Activated CD8-positive, alpha-beta memory T cell treated with anti-CD3 and anti-CD28 coated beads for 1 hour (primary cell): ENCODE measurements at places on chromosomes 5 and 9.
A peak's percentile ranks its signal among the peaks of the same experiment; 100 is the strongest.

- DNase-seq, result no peak
Measured at GRCh38 chr5:170565072-170565471, 61.3 kb downstream of the KCNIP1 start.

- no peak for DNase-seq
Measured at GRCh38 chr9:102398205-102398604, 596.9 kb upstream of the CYLC2 start.

- DNase-seq, result no peak
Measured at GRCh38 chr9:14887149-14887548, 23.1 kb downstream of the FREM1 start.

- DNase-seq, result peak; percentile 75
Measured at GRCh38 chr5:5494489-5495402, 72.3 kb downstream of the ICE1 start.

GRCh38 chr5:139660105-139660922, 12.2 kb downstream of the CXXC5 start:
- DNase-seq, result no peak

DNA sequence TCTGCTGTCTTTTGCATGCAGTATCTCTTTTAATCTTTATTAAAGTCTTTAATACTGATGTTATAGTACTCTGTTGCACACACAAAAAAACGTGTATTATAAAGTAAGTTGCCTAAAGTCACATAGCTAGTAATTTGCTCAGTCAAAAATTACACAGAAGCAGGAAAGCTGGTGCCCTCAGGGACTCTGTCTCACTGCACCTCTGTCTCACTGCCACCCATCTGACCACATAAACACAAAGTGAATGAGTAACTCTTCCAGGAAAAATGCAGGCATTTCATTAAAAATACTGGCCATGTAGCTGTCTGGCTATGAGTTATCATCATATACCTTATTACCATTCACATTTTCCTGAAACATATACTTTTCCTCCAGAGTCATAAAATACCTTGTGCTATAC, 591.7 kb downstream of the CSNK1G3 start:
- no peak for DNase-seq

GRCh38 chr9:16343249-16344237, 526.9 kb downstream of the BNC2 start:
- no peak for DNase-seq

- no peak for DNase-seq
Measured at GRCh38 chr5:12110629-12111028, 206.4 kb upstream of the CTNND2 start.

DNA sequence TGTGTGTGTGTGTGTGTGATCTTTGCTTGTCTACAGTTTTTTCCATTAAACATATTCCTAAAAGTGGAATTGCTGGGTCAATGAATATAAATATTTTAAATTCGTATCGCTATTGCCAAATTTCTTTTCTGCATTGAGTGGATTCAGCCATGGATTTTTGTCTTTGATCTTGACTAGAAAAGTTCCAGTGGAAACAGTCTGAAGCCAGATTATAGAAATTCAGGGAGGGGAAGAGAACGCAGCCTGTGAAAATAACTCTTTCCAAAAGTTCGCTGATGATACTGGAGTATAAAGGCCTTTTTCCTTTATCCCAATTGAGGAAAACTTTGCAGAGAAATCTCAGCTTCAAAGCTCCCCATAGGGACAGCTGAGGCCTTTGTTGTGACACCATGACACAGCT, 292.3 kb upstream of the CD180 start:
- no peak for DNase-seq
